ENCODE measurements at places on chromosomes 5 and 9. TPM values are rescaled to one million over a fixed set of nuclear protein-coding genes. Genes with fewer than 3 reads are reported as not detected.

Gene MYOT
- total RNA-seq = not detected

Gene LVRN
- total RNA-seq = 0.64 TPM

Gene FRMD3
- 0.29 TPM for total RNA-seq

DNA sequence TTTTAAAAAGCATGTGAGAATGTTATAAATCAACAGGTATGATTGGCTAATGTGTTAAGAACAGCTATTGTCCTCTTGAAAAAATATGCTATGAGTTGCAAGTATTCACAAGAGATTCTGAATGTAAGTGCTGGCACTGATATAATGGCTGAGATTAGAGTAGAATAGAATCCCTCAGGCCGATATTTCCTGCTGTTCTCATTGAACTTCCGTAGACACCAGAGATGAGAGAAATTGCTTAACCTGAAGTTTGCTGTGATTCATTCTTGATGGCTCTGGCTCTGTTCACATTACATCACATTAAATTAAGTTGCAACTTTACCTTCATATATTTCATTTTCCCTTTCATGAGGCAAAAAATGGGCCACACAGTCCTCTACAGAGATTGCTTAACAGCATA, 114.5 kb downstream of the BAAT start:
- DNase-seq = no peak

DNA sequence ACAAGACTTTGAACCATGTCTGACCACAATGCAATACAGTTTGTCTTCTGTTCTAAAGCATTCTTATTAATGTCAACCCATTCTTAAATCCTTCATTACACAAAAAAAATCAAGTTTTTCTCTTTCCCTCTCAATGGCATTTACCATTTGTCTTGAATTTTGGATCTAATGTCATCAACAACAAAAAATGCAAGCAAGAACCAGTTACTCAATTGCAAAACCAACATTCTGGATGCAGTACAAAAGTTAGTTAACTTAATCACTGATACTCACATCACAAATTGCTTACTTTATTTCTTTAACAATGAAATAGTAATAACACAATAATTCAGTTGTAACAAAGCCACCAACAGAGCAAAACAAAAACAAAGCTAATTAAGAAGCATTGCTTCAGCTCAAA, 6.0 kb downstream of the C9orf40 start:
- no peak for DNase-seq

GRCh38 chr5:40017135-40017534, 592.4 kb upstream of the DAB2 start:
- DNase-seq = no peak

DNA sequence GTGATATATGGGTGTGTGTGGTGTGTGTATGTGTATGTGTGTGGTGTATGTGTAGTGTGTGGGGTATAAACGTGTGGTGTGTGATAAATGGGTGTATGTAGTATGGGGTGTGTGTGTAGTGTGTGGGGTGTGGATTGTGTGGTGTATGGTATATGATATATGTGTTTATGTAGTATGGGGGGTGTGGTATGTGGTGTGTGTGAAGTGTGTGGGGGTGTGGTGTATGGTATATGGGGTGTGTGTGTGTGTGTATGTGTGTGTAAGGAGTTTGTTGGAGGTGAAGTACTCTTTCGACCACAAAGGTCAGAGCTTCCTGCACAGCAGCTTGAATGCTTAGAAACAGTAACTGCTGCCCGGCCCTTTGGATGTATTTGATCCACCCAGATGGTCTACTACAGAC, 145.2 kb upstream of the IQGAP2 start:
- no peak for DNase-seq

- no peak for DNase-seq
These were observed 6.2 kb upstream of the PRR7 start for GRCh38 chr5:177440211-177440989.

DNA sequence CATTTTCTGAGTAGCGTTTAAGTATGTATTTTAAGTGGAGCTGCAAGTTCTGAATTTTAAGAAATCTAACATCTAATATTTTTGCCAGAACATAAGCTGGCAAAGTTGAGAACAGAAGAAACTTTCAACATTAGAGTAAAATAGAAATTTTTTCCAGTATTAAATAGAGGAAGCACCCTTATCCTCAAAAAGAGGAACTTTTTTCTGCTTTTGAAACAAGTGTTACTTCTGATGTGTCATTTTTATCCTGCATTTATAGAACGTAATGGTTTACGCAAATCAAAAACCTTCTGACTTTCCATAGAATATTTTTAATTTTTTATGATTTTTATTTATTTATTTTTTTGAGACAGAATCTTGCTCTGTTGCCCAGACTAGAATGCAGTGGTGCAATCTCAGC, 21.8 kb downstream of the ZBED3 start:
- DNase-seq = no peak

DNA sequence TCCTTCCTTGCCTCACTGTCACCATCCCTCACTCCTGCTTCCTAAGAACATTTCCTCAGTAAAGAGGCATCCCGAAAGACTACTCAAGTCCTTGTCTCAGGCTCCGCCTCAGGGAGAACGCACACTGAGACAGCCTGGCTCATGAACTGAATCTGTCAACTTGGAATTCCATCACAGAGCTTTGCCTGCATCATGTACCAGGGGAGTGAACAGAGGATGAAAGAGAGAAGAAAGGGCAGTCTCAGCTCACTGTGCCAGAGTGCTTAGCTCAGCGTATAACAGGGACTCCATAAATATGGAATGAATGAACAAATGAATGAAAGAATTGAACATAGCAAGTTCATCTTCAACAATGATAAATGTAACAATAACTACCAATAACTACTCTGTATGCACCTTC, 68.7 kb upstream of the SLC1A3 start:
- no peak for DNase-seq

Data from astrocyte (in vitro differentiated cells and primary cell).